ENCODE measurements at places on chromosomes 12 and 14. TPM values are rescaled to one million over a fixed set of nuclear protein-coding genes. Genes with fewer than 3 reads are reported as not detected.

The CLEC7A gene
- polyA plus RNA-seq = 0.03 TPM

The SERPINA1 gene
- polyA plus RNA-seq = 0.12 TPM

The PRKD1 gene
- 0.23 TPM for polyA plus RNA-seq

The DYRK2 gene
- 7.7 TPM for polyA plus RNA-seq

The ATN1 gene
- polyA plus RNA-seq = 35.1 TPM

The BATF gene
- polyA plus RNA-seq = not detected

The ZNF740 gene
- polyA plus RNA-seq = 3.7 TPM

The RPGRIP1 gene
- polyA plus RNA-seq = not detected

The ANG gene
- 7.1 TPM for polyA plus RNA-seq

The KRT73 gene
- not detected for polyA plus RNA-seq

The TAS2R20 gene
- polyA plus RNA-seq = 0.08 TPM

The DICER1 gene
- polyA plus RNA-seq = 2.8 TPM

The PMCH gene
- not detected for polyA plus RNA-seq

The MMP19 gene
- polyA plus RNA-seq = 5.9 TPM

The NELL2 gene
- not detected for polyA plus RNA-seq

The GARIN6 gene
- not detected for polyA plus RNA-seq

The FLVCR2 gene
- polyA plus RNA-seq = 0.07 TPM

The CSRNP2 gene
- polyA plus RNA-seq = 6.4 TPM

The MYRFL gene
- polyA plus RNA-seq = 0.03 TPM

The EFS gene
- 10.5 TPM for polyA plus RNA-seq

The NPAS3 gene
- not detected for polyA plus RNA-seq

The SLCO1B1 gene
- not detected for polyA plus RNA-seq

The CCDC177 gene
- polyA plus RNA-seq = not detected

The FERMT2 gene
- polyA plus RNA-seq = 6.9 TPM

The MYH6 gene
- not detected for polyA plus RNA-seq

The BCL2L14 gene
- polyA plus RNA-seq = not detected

The EGLN3 gene
- polyA plus RNA-seq = 0.32 TPM

The EPS8 gene
- polyA plus RNA-seq = 1.3 TPM

The NTS gene
- polyA plus RNA-seq = not detected

The POU6F1 gene
- 0.60 TPM for polyA plus RNA-seq

The NID2 gene
- polyA plus RNA-seq = 1.7 TPM

The ANKS1B gene
- not detected for polyA plus RNA-seq

Data from foreskin keratinocyte (primary cell).